ENCODE measurements at places on chromosomes 16 and 17.

DNA sequence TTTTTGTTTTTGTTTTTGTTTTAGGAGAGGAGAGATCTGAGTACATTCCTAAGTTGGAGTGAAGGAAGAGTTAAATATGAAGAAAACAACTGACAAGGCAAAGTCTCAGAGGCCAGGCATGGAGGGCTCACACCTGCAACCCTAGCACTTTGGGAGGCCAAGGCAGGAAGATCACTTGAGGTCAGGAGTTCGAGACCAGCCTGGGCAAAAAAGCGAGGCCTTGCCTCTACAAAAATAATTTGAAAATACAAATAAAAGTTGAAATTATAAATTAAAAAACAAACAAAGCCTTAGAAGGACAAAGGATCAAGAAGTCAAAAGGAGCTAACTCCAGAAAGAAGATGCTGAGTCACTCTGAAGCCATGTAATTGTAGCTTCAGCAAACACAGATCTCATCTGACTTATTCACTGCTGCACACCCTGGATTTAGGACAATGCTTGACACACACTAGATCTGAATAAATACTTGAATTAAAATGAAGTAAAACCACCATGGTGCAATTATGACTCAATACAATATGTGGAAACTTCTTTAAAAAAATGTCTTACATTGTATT, 9.1 kb downstream of the CEP20 start:
- no peak for DNase-seq

GRCh38 chr17:45315648-45316433, 979 bp downstream of the MAP3K14 start:
- no peak for DNase-seq

DNA sequence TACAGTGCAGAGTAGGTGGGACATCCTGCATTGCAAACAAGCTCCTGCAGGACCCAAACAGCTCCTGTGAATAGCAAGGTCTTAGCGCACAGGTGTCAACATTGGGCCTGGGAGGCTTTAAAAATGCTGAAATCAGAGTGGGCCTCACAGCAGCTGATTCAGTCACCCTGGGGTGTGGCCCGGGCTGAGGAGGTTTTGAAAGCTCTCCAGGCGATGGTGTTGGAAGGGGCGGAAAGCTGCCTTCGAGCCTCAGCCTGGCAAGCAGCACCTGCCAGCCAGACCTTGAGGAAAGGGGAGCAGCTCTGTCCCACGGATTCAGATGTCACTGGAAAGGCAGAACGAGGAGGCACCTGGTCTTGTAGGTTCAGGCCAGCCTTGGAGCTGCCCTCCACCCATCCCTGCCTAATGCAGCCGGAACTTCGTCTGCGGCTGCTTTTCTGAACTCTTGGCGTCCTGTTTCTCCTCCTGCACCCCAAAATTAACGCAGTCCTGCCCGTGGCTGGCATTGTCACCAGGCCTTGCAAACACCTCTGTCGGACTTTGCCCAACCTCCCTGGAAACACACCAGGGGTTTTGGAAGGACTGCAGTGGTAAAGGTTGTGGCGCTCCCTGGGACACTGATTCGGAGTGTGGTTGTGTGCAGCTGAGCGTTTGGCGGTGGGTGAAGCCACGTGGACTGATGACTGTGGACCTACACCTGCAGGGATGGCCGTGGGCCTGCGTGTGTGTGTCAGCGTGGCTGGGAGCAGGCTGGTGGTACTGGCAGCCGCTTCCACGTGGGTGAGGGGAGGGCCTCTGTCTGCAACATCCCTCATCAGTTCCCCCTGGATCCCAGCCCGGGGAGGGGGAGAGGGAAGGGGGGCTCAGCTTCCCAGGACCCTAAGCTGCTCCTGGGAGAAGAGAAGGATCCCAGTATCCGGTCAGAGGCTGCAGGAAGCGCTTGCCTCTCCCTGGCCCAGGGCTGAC, 3.4 kb downstream of the NECAB2 start:
- DNase-seq = no peak

GRCh38 chr17:82519971-82520903, 705 bp downstream of the FOXK2 start:
- no peak for DNase-seq

DNA sequence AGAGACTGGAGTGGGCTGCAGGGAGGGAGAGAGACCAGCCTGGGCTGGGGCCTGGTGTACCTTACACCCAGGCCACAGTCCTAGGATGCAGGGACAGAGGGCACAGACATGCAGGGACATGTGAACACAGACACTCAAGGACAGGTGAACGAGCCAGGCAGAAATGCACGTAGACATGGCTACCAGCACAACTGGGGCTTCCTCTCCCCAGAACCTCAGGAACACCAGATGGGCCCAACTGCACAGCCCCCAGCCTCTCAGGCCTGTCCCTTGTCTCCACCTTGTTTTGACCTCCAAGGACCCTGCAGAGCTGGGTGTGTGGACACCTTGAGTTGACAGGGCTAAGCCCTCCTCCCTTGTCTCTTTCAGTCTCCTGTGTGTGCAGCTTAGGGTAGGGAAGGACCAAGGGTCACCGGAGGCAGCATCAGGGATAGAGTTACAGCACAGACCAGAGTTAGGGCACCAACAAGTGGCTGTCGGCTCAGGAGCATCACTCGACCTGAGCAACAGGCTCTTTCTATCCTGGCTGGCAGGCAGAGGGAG, 9.2 kb downstream of the SEZ6 start:
- DNase-seq = no peak

DNA sequence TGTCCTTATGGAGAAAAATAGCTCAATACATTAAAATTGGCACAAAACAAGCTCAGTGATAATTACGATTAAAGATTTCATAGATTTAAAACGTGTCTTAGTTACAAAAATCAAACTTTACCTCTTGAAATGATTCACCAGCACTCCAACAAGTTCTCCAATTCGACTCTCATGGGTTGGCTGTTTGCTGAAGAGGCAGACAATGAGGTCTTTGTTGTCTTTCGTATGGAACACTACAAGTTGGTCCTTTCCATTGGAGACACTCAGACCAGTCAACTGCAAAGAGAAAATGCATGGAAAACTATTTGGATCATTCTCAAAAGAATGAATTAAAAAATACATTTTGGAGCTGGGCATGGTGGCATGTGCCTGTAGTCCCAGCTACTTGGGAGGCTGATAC, 118.2 kb downstream of the CDK5R1 start:
- DNase-seq = no peak

DNA sequence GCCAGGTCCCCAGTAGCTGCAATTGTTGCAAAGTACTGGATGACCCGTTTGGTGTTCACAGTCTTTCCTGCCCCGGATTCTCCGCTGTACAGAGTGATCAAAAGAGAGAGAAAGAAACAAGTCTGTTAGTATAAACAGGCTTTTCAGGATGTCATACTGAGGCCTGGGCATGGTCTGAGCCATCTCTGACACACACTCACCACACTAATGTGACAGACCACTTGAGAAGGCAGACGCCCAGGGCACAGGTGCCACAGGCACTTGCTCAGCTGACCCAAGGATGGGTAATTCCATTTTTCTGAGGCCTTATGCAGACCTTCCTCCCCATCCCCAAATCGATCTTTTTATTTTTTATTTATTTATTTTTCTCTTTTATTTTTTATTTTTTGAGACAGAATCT, 7.5 kb downstream of the MYH3 start:
- DNase-seq = no peak

- no peak for DNase-seq
Measured at GRCh38 chr17:77607606-77608005, 350.9 kb upstream of the TNRC6C start.

GRCh38 chr17:76511668-76512365, 10.6 kb upstream of the RHBDF2 start:
- DNase-seq = no peak

GRCh38 chr16:86479419-86479818, 30.9 kb upstream of the FOXF1 start:
- DNase-seq = no peak

GRCh38 chr16:59122262-59122537, 388.1 kb upstream of the GOT2 start:
- DNase-seq = no peak

GRCh38 chr17:46720408-46720807, 98.1 kb downstream of the WNT3 start:
- no peak for DNase-seq
